ENCODE measurements at places on chromosomes 11 and 22. TPM values are rescaled to one million over a fixed set of nuclear protein-coding genes. Genes with fewer than 3 reads are reported as not detected.

DNA sequence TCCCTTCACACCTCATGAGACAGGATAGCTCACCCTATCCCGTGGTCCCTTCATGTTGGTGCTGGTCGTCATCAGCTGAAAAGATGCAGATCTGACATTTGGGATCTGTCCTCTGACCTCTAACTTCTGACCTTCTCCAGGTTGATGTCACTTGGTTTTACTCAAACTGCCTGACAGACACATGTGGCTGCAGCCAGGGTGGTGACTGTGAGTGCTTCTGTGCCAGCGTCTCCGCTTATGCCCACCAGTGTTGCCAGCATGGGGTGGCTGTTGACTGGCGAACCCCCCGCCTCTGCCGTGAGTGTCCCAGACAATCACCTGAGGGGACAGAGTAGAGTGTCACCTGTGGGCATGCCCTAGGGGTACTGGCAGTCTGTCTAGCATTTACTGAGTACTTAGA is 49.7 kb downstream of the OTOG start:
- H3K4me3 ChIP-seq: no peak overlapping the region
- DNase-seq: no peak
- no peak overlapping the region for H3K27ac ChIP-seq
- peaks cover 7% of the 10 kb centered on the region for H3K27me3 ChIP-seq
- H3K36me3 ChIP-seq: no peaks in the 10 kb centered on the region
- no peaks in the 10 kb centered on the region for H3K4me1 ChIP-seq

DNA sequence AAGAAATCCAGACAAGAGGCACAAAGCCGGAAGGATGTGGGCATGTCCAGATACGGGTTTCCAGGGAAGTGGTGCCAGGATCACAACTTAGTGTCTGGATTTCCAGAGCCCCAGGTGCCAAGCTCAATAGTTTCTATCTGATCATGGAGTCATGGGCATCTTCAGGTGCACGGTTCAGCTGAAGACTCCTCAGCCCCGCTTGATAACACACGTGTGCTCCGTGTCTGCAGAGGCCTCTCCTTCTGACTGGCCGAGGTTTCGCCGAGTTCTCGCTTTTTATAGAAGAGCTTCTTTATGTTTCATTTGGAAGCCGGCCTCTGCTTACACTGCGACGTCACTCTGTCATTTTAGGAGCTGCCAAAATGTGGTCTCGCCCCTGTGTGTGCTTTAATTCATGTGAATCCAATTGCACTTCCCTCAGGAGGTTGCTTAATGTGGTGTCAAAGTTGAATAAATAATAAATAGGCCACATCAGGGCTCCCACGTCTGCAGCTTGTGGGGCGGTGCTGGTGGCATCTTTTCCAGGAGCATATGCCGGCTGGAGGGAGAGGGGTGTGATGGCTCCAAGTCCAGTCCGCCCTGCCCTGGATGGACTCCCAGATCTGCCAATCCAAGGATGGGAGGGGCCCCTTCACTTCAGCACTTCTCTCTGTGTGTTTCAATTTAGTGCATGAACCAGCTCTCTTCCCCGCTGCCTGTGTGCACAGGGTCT is 1410.8 kb downstream of the TBC1D22A start:
- no peak overlapping the region for H3K27ac ChIP-seq
- peaks cover 30% of the 10 kb centered on the region for H3K27me3 ChIP-seq
- no peaks in the 10 kb centered on the region for H3K36me3 ChIP-seq
- no peak for DNase-seq
- H3K4me1 ChIP-seq: no peaks in the 10 kb centered on the region
- H3K4me3 ChIP-seq: no peak overlapping the region

The EXPH5 gene
- total RNA-seq: 0.90 TPM

DNA sequence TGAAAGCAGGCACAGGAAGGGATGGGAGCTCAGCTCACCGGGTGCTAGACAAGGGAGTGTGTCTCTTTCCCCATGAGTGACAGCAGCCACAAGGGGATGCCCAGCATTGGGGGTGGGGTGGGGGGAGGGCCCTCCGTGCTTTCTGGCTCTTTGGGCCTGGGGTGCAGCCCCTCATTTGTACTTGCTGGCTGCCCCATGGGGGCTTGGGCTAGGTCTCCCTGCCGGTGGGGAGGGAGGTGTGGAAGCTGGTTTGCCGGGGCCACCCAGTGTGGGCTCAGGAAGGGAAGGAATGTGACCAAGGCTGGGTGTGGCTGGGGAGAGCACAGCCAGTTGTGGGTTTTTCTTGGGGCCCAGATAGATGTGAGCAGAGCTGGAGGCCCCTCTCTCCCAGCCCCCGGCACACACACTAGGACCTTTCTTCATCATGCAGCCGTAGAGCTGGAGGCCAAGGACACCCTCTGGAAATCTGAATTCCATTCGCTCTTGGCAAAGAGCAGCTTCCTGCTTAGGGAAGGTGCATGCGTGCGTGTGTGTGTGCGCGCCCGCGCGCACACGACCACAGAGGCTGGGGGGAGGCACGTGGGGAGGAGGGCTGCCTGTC is 25.8 kb downstream of the KCNQ1OT1 start:
- H3K4me3 ChIP-seq: no peak overlapping the region
- H3K27me3 ChIP-seq: no peaks in the 10 kb centered on the region
- H3K36me3 ChIP-seq: no peaks in the 10 kb centered on the region
- no peak overlapping the region for H3K27ac ChIP-seq

The CD6 gene
- total RNA-seq: 44.0 TPM

DNA sequence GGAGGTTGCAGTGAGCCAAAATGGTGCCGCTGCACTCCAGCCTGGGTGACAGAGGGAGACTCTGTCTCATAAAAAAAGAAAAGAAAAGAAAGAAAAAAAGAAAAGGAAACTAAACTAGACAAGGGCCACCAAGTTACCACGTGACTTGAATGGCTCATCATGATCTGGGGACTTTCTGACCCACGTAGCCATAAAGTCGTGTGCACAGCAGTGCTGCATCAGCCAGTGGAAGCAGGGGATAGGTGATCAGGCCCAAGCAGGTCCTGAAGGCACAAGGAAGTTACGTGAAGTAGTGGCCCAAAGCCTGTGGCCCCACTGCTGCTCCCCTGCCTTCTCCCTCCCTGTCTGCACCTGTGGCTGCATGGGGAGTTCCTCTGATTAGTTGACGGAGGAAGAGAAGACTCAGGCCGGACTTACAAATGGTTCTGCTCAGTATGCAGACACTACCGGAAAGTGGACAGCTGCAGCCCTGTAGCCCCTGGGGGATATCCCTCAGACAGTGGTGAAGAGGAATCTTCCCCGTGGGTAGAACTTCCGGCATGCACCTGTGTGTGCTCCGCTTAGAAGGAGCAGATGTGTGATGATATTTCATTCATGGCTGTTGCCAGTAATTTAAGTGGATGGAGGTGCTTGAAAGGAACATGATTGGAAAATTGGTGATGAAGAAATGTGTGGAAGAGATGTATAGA is 18.2 kb upstream of the CD81 start:
- DNase-seq: no peak
- no peak overlapping the region for H3K27ac ChIP-seq
- peaks cover 3% of the 10 kb centered on the region for H3K27me3 ChIP-seq
- no peak overlapping the region for H3K4me3 ChIP-seq
- H3K4me1 ChIP-seq: no peaks in the 10 kb centered on the region
- no peaks in the 10 kb centered on the region for H3K36me3 ChIP-seq

The FXYD2 gene
- 0.14 TPM for total RNA-seq

DNA sequence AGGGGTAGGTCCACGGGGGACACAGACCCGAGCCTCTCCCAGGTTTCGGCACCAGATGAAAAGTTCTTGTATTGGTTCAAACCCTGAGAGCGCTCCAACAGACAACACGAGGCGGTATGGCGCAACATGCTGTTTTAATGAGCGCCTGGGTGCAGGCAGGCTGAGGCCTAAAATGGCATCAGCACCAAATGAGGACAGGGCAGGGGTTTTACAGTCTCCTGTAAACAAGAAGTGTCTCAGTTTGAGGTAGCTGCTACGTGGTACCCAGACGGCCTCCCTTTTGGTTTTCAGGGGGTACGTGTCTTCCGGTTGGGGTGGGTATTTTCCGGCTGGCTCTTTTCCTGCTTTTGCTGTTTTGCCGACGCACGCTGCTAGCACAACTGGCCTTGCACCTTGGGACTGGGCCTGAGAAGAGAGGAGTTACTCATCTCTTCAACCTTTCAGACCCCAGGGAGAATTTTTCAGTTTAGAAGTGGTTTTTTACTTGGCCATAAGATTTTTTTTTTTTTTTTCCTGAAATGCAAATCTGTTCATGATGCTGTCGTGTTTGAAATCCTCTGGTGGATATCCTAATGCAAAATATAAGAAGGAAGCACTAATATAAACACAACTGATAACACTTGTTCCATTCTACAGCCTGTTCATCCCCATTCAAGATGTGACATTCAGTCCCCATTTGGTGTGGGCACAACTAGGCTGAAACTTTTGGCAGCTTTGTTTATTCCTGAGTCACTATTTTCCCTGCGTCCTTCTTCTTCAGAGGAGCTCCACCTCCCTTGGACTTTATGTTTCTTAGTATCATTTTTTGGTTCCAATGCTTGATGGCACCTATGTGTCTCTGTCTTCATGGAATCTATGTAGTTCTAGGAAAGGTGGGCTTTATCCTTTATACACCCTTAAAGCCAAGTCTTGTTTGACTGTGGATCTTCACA is 6.5 kb downstream of the PPFIBP2 start:
- H3K27ac ChIP-seq: no peak overlapping the region
- no peak for DNase-seq
- H3K36me3 ChIP-seq: no peaks in the 10 kb centered on the region
- peaks cover 28% of the 10 kb centered on the region for H3K4me1 ChIP-seq
- H3K27me3 ChIP-seq: no peaks in the 10 kb centered on the region

The MTFP1 gene
- total RNA-seq: 58.7 TPM

- peaks cover 47% of the 10 kb centered on the region for H3K27me3 ChIP-seq
- DNase-seq: no peak
- no peaks in the 10 kb centered on the region for H3K36me3 ChIP-seq
- no peak overlapping the region for H3K27ac ChIP-seq
- no peaks in the 10 kb centered on the region for H3K4me1 ChIP-seq
Observed at GRCh38 chr11:119924017-119924416, 195.0 kb upstream of the NECTIN1 start.

The GRIK4 gene
- total RNA-seq: 1.4 TPM

DNA sequence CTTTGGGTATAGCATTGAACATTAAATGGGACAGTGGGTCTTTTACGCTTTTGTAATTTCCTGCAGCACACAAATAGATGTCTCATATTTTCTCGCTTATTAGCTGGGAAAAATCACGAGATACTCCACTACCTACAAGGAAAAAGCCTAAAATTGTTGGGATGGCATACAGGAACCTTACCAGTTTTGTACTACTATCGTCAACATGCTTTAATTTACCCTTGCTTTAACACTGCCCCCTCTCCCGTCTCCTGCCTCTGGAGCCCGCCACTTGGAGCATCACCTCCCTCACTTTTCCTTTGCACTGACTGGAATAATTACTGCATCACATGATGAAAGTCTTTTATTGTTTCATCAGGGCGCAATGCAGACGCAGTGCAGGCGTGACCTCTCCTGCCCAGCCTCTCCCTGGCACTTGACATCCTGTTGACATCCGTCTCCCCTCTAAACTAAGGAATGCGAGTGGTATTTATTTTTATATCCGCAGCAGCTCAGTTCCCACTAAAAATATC is 1.0 kb upstream of the FNBP4 start:
- H3K4me1 ChIP-seq: peaks cover 21% of the 10 kb centered on the region
- H3K4me3 ChIP-seq: peak overlapping the region; percentile 90
- peak overlapping the region; percentile 100 for H3K27ac ChIP-seq
- H3K27me3 ChIP-seq: no peaks in the 10 kb centered on the region

The ARHGEF17 gene
- total RNA-seq: 0.95 TPM

- H3K27me3 ChIP-seq: peaks cover 3% of the 10 kb centered on the region
- no peak overlapping the region for H3K4me3 ChIP-seq
- no peak overlapping the region for H3K27ac ChIP-seq
- DNase-seq: no peak
Observed at GRCh38 chr11:104442321-104442720, 278.4 kb upstream of the PDGFD start.

- H3K4me3 ChIP-seq: no peak overlapping the region
- no peaks in the 10 kb centered on the region for H3K4me1 ChIP-seq
- DNase-seq: no peak
- H3K27ac ChIP-seq: no peak overlapping the region
Observed at GRCh38 chr22:34975721-34976120, 90.2 kb upstream of the ISX start.

GRCh38 chr11:117901601-117902000 is 25.1 kb upstream of the FXYD6 start:
- H3K27me3 ChIP-seq: no peaks in the 10 kb centered on the region
- H3K4me1 ChIP-seq: peaks cover 3% of the 10 kb centered on the region
- H3K36me3 ChIP-seq: no peaks in the 10 kb centered on the region
- H3K27ac ChIP-seq: no peak overlapping the region
- H3K4me3 ChIP-seq: no peak overlapping the region
- DNase-seq: peak; percentile 38

DNA sequence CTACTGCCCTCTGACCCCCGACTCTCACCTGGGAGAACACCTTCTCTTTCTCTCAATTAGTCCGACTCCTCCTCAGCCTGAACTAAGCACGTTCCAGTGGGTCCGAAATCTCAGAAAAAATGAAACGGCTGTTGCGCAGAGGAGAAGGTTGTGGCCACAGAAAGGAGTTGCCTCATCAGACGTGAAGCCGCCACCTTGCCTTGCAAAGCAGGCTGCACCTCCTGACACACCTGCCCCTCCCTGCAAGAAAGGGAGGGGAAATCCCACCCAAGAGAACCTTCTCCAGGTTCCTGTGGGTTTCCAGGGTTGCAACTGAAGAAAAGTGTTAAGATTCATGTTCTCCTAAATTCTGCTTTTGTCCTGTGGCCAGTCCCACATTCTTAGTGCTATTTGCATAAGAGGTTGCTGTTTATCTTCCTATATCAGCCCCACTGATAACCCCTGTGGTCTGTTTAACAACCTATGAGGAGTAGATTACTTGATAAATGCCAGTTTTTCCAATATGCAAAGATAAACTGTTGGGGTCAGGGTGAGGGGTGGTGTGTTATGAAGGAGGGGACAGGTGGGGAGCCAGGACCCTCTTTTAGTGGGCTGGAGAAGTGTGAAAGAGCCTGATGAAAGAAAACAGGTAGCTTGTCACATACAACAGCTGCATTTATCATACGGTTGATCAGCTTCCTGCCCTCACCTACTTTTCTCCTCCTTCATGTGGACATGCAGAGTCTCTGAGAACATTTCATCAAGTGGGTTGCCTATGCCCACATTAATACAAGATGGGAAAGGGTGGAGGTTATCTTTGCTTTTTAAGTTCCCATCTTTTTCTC is 18.2 kb downstream of the ZBTB16 start:
- peak; percentile 68 for DNase-seq
- H3K36me3 ChIP-seq: no peaks in the 10 kb centered on the region
- H3K27me3 ChIP-seq: no peaks in the 10 kb centered on the region
- H3K4me3 ChIP-seq: peak overlapping the region; percentile 84

GRCh38 chr22:46113910-46114517 is 36.3 kb upstream of the PPARA start:
- H3K27ac ChIP-seq: no peak overlapping the region
- DNase-seq: no peak
- no peaks in the 10 kb centered on the region for H3K4me1 ChIP-seq
- no peaks in the 10 kb centered on the region for H3K36me3 ChIP-seq

The BIRC3 gene
- 75.6 TPM for total RNA-seq

The ALKBH3 gene
- total RNA-seq: 53.7 TPM

The HPX gene
- total RNA-seq: 0.76 TPM

DNA sequence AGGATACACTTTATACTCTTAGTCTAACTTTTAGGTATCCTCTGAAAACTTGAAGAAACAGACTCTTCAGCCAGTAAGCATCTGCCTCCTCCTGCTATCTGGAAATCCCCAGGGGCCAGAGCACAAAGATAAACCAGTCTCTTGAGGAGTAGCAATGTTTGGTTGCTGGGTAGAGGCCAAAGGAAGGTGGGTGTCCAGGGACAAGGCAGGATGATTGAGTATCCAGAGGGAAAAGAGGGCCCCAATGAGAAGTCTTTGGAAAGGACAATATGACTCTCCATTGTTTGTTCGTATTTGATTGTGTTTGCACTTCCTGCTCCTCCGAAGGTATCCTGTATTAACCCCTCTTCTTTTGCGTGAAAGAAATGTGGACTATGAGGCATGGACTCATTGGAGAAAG is 4.8 kb upstream of the OR52I1 start:
- no peak for DNase-seq
- H3K27me3 ChIP-seq: peaks cover 24% of the 10 kb centered on the region
- H3K4me3 ChIP-seq: no peak overlapping the region
- peaks cover 2% of the 10 kb centered on the region for H3K4me1 ChIP-seq
- no peak overlapping the region for H3K27ac ChIP-seq
